ENCODE measurements at places on chromosomes 6 and 20.

- DNase-seq = no peak
Observed at GRCh38 chr6:27176523-27177484, 70.7 kb upstream of the PRSS16 start.

GRCh38 chr6:123489589-123489988 is 147.2 kb downstream of the TRDN start:
- no peak for DNase-seq

GRCh38 chr6:11663519-11663918 is 115.1 kb downstream of the ADTRP start:
- DNase-seq = no peak

- DNase-seq = no peak
Observed at GRCh38 chr20:50308513-50309279, 118.1 kb downstream of the CEBPB start.

GRCh38 chr6:114075777-114076176 is 104.8 kb upstream of the HDAC2 start:
- no peak for DNase-seq

DNA sequence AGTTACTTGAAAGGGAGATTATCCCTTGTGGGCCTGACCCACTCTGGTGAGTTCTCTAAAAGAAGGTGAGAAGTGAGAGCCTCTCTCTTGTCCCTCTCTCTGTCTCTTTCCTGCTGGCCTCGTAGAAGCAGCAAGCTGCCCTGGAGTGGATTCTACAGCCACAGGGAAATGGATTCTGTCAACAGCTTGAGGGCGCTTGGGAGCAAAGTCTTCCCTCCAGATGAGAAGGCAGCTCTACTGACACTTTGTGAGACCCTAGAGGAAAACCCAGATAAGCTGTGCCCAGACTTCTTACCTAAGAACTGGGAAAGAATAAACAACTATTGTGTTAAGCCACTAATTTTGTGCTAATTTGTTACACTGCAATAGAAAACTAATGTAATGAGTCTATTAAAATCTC is 39.9 kb downstream of the ANKRD60 start:
- DNase-seq = no peak

DNA sequence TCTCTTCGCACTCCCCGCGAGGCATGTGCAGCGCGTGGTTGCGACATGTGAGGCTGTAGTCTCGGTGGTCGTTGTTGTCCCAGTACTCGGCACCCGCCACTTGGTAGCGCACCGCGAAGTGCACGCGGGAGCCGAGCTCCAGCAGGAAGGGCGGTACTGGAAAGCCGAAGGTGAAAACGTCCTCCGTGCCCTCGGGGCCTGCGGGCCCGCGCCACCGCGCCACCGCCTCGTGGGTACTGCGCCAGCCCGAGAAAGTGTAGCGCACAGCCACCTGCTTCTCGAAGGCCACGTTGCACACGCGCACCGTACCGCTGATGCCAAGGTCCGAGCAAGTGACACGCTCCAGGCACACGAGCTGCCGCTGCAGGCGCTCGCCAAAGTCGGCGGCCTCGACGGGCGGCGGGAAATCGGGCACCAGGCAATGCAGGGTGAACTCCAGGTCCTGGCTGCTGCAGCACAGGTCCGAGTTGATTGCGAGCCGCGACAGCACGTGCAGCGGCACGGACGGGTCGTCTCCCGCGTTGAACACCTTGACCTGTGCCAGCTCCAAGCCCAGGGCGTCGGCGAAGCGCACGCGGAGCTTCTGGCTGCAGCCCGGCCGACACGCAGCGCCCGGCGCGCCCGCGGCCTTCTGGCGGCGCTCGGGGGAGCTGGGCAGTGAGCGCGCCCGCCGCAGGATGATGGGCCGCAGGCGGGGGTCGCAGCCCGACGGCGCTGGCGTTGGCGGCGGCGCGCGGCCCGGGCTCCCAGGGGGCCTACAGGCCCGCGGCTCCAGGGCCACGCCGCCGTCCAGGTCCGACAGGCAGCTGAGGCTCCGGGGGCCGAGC is 840 bp downstream of the PPP1R3D start:
- no peak for DNase-seq

DNA sequence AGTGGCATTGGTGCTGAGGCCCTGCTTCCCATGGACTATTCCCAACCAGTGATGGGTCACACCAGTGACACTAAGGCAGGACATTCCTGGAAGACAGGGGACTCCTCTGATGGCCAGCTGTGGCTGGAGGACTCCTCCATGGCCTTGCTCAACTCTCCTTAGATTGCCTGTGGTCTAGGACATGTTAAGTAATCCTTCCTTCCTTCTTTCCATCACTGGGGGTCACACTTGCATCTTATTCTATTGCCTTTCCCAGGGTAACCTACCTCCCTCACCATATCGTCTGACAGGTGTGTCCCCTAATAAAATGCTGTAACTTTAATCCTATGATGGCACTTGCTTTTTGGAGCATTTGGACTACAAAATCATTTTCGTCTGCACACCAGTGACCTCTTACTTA is 24.5 kb upstream of the HLA-A start:
- no peak for DNase-seq

DNA sequence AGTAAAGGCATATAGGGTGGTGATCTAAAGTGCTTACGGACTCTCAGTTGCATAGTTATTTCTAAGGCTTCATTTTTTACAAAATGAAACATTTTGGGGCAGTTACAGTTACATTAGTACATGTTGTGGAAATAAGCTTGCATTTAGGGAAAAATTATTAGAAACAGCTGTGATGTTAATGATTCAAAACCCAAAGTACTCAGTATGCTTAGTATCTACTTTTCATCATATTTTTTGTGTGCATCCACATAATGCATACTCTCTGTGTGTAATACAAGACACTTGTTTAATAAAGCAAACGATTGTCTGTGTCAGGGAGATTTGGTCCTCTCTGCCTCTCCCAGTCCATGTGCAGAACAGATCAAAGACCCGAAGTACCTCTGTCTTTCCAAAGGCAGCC is 11.4 kb upstream of the TBX18 start:
- DNase-seq = no peak

- no peak for DNase-seq
Observed at GRCh38 chr6:37242429-37243052, 15.0 kb upstream of the TBC1D22B start.

DNA sequence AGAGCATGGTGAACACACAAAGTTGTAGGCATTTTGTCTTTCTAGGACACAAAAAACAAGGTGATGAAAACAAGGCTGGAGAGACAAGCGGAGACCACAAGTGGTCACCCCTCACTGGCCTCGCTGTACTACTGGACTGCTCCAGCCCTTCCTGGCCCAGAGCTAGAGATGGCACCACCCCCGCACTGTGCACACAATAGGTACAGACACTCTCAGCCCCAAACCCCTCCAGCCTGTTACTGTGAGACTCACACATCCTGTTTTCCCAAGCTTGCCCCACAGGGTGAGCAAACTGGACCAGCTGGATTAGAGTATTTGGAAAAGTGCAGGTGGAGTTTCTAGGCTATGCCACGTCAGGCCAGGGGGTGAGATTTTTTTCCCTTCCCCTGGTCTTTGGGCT is 8.4 kb upstream of the ZSWIM1 start:
- DNase-seq = no peak

GRCh38 chr20:6575912-6576401 is 191.5 kb upstream of the BMP2 start:
- DNase-seq = no peak

DNA sequence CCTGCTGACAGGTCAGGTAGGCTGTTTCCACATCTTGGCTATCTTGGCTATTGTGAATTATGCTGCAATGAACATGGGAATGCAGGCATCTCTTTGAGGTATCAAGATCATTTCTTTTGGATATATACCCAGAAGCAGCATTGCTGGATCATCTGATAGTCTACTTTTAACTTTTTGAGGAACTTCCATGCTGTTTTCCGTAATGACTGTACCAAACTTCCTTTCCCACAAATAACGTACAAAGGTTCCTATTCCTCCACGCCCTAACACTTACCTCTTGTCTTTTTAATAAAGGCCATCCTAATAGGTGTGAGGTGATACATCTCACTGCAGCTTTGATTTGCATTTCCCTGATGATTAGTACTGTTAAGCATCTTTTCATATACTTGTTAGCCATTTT is 338.7 kb upstream of the RUNX2 start:
- no peak for DNase-seq

DNA sequence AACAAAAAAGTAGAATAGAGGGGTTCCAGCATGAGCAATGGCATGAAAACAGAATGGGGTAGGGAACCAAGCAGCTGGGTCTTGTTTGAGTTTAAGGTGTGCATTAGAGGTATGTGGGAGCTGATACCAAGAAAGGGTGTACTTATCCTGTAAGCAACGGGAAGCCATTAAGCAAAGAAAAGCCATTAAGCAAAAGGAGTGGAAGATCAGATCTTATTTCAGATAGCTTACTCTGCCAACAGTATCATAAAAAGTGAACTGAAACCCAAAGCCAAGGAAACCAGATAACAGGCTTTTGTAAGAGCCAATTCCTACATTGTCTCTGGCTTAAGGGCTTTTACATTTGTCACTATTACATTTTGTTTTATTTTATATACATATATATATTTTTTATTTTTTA is 21.3 kb upstream of the BEND6 start:
- DNase-seq = no peak

GRCh38 chr6:158711264-158711663 is 61.4 kb downstream of the SYTL3 start:
- no peak for DNase-seq

GRCh38 chr6:1053586-1053985 is 258.3 kb upstream of the FOXQ1 start:
- no peak for DNase-seq

DNA sequence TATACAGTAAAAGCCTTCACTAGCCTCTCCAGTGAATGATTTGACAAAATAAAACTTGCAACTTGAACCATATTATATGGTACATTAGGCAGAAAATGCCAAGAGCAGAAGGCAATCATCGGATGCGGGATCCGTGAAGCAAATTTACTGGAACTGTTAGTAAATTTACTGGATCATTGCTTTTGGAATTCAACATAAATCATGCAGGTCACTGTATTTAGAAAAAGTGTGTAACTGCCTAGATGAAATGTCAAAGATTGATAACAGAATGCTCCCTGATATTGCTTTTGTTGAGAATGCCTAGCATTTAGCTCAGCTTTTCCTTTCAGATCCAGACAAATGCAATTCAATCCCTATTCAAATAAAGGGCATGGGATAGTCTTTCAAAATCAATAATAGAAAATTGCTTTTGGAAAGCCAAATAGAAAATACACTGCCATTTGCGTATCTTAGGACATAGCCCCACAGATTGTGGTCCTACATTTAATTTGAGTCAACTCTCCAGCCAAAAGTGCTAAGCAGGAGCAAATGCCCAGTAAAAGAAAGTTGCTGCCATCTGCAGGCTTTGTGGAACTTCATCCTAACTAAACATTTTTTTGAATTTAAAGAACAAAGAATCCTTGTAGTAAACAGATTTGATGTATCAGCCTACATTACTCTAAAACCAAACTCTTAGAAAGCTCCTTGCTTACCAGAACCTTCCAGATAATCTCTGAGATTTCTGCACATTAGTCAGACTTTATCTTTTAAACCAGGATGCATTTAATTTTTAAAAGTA is 109.5 kb upstream of the HSF2 start:
- DNase-seq = no peak

- DNase-seq = no peak
Observed at GRCh38 chr6:134819236-134819635, 130.7 kb downstream of the ALDH8A1 start.

GRCh38 chr6:151914484-151914883 is 107.0 kb downstream of the ESR1 start:
- no peak for DNase-seq

- DNase-seq = peak; percentile 53
Observed at GRCh38 chr6:7541175-7542064, at the start of gene DSP. TSS of gene DSP (plus strand) at chr6:7541671. CDS start at chr6:7541916, 245 bp downstream.

DNA sequence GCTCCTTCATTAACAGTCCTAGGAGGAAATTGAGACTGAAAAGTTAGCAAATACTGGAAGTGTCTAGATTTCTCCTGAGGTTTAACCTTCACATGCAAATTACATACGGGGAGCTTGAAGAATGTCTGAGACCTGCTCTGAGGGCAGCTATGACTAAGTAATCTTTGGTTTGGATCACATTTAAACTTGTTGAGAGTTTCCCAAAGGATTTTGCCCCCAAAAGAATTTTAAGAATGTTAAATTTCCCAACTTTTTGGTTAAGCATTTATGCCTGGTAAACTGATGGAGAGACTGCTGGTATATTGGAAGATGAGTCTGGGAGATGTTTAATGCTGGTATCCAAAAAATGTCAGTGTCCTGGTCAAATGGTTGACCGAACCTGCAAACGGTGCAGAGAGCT is 97.0 kb downstream of the RREB1 start:
- no peak for DNase-seq

GRCh38 chr6:131288214-131288613 is 152.9 kb downstream of the AKAP7 start:
- no peak for DNase-seq

- DNase-seq = no peak
Observed at GRCh38 chr20:16844406-16844805, 96.2 kb downstream of the OTOR start.

DNA sequence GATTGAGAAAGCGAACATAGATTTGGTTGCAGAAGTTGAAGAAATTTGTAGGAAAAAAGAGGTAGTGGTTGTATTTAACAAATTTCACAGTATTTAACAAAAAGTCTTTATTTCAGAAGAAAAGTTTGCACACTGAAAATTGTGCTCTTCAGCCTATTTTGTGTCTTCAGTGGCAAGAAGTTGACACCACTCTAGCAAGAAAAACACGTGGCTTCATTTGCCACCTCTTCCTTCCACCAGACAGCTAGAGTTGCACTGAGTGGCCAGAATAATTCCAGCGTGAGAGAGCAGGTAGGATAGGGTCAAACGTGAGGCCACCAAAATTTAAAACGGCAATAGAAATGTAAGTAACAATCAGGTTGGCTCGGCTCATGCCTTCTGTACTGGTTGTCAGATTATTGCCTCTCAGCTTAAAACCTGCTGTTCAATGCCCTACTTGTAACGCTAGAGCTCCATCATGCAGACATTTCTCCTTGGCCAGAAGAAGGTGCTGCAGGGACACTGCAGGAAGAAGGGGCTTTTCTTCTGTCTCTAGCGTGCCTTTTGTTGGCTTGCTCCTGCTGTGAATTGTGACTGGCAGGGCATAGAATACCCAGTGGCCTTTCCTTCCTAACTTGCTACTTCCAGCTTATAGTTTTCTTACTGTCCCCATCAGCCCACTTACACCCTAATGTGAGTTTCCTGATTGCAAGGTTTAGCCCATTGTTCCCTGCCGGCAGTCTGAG is 12.1 kb downstream of the TRAPPC3L start:
- DNase-seq = no peak

DNA sequence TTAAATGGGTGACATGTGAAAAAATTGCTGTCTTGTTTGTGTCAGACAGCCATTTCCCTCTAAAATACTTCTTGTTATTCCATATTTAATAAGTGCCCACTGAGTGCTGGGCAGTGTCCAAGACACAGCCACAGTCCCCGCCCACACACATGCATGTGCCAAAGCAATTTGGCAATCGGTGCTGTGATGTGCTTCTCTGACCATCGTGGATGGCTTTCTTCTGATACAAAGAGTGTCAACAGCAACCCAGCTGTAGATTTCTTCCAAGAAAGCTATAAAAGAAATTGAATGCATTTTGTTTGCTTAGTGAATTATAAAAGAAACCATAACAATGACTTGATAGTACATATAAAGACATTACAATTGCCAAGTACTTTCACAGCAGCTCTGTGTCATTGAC is 140.5 kb upstream of the ATXN1 start:
- no peak for DNase-seq

GRCh38 chr20:8913456-8913855 is 155.4 kb upstream of the PLCB4 start:
- DNase-seq = no peak

- DNase-seq = no peak
Observed at GRCh38 chr6:134936931-134937330, 13.0 kb downstream of the ALDH8A1 start.
